Chondrocyte (in vitro differentiated cells): ENCODE measurements at places on chromosomes 1 and 21.
A peak's percentile ranks its signal among the peaks of the same experiment; 100 is the strongest.

DNA sequence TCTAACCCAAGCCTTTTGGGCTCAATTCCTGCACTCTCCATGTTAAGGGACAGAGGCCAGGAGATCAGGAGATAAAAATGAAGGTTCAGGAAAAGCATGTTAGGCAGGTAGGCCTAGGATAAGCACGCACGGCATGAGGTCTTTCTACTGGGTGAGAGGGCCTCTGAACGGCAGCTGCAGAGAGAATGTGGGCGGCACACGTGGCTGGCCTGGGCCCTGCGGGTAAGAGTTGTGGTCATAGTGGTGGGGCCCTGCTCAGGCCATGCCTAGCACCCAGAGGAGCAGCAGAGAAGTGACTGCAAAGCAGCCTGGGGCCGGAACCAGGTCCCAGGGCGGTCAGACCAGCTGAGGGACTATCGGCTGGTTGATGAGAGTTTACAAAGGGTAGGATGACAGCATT is 7.5 kb upstream of the FOXO6 start:
- DNase-seq = peak; percentile 75

DNA sequence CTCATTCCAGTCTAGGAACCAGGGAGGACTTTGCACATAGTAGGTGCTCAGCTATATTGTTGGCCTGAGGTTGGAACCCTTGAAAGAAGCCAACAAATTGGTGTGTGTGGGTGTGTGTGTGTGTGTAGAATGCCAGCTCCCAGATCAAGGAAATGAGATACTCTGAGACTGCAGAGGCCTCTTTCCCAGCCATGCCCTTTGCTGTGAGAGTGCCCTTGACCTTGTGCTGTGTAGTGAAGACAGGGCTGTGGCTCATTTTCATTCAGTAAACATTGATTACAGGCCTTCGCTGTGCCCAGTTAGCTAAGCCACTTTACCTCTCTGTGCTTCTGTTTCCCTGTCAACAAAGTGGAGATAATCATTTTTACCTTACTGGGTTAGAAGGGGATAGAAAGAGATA is 3.2 kb downstream of the CYP4B1 start:
- no peak for DNase-seq

DNA sequence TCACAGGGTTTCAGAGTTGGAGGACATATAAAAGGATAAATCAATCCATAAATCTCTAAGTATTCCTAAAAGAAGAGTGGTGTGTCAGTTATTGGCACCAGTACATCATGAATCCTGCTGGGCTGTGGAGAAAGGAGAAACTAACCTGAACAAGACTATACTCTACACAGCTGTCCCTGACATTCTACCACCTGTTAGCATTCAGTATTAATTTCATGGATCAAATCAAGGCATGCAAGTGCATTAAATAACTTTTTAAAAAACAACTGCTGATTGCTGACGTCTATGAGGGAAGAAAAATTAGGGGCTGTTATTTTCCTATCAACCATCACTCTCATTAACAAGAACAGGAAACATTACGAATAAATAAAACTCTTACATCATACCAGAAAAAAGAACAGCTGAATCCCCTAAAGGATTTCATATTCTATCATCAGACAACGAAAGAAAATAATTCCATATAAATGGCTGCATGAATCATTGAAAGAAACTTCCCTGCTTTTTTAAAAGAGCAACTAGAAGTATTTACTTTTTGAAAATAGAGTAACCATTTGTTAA is 121.7 kb downstream of the ATF6 start:
- DNase-seq = no peak

DNA sequence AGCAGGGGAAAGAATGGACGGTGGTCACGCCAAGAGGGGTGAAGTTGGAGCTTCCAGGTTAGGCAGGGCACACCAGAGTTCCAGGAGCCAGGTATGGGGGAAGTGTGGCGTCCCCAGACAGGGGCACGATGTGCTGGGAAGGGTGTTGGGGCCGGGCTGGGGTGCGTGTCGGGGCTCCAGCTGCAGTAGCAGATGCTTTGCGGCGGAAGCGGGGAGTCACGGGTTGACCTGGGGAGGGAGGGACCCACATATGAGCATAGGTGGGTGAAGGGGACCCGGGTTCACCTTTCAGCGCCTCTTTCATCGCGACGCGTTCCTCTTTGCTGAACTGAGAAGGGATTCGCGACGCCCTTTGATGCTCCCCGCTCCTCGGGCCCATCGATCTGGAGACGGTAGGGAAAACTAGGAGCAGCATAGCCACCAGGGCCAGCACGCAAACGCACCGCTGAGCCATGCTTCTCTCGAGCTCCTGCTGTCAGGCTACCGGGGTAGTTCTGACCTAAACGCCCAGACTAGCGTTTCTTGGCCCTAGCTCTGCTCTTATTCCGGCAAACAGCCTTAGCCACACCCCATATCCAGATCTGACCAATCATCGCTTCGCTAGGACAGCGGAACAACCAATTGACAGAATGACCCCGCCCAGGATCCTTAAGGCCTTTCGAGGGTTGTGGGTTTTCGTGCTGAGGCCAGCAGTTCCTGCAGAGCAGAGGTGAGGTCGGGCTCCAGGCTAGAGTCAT is at the start of gene PM20D1:
Gene PM20D1, minus strand, starts transcription at position 514 of the 737 bp plus-strand sequence. Its CDS starts 60 bp downstream, at position 454.
- DNase-seq = no peak

DNA sequence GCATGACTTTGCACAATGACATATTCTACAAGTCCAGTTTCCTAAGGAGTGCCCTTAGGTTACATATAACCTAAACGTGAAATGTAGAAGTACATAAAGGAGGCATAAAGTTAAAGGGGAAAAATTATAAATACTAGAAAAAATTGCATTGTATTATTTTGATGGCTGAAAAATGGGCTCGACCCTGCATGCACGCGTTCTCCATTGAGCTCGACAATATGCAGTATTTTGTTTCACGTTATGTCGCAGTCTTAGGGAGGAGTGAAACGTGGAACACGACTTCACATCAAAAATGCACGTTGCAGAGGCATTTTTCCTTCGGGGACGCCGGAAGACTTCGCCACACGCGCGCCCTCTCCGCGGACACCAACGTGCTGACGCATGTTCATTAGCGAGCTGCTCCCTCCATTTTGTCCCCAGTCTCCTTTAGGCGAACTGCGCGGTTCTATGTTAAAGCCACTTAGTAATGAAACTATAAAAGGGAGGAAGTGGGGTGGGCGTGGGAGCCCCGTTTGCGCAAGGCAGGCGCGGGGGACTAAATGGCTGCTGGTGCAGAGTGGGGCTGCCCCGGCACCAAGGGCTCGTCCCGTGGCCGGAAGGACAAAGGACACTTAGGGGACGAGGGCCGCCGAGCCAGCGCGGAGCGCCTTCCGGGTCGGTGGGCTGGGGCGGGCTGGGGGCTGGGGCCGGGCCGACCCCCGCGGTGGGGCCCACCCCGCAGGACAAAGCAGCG is 749 bp upstream of the COX20 start:
- DNase-seq = peak; percentile 94

DNA sequence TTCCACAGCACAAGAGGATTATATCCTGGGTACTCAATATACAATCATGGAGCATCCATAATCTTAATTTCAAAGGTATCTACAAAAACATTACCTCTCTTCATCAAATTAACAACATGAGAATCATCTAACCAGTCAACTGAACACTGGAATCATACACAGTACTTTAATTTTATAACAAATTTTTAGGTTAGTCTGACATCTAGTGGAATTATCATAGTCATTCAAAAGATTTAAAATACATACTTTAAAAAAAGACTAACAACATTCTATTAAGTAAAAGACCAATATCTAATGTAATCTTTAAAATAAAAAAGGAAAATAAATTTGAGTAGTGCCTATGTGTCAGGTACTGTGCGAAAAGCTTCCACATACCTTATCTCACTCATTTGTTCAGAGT is 16.8 kb upstream of the SH3GLB1 start:
- DNase-seq = no peak

DNA sequence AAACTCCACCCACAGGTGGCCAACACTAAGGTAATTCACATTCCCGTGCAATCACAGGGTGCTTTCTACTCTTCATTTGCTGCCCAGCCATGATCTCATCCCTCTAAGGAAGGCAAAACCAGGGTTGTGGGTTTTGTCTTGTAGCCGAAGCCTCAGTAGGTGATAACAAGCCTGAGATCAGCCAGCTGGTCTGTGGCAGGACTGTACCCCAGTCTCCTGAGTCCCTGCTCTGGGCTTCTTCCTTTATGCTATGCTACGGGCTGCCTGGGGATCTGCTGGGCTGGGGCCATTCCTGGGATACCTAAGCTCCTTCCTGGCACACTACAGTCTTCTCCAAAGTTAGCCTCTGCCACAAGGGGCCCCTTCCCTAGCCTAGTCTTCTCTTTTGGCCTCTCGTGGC is 9.8 kb downstream of the PPFIA4 start:
- no peak for DNase-seq

DNA sequence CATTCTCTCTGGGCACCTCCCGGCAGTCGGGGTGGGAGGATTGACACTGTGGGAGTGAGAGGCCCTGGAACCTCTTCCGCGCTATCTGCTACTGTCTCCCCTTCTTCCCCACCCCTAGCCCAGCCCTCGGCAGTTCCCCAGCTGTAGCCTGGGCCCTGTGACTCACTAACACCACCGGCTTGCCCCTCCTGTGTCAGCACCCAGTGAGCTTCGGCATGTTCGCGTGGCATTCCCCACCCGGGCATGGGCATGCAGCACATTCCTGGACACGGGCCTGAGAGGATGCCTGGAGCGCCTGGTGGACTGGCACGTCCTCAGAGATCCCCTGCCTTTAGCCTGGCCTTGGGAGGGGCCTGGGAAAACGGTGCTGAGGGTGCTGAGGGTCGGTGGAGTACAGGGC is 1.3 kb downstream of the CDK18 start:
- DNase-seq = no peak

DNA sequence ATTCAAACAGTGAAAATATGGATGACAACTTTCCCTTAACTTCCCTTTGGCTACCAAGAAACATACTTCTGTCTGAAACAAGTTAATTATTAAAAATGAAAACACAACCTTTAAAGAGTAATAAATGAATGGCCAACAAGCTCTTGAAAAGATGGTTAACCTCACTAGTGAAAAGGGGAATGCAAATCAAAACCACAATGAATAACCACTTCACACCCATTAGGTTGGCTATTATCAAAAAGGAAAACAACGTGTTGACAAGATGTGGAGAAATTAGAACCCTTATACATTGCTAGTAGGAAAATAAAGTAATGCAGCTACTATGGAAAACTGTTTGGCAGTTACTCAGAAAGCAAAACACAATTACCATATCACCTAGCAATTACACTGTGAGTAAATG is 14.1 kb downstream of the COP1 start:
- DNase-seq = no peak

- DNase-seq = no peak
Measured at GRCh38 chr1:220339581-220339980, 67.3 kb upstream of the RAB3GAP2 start.

GRCh38 chr21:36491209-36491910 is 11.4 kb upstream of the CLDN14 start:
- no peak for DNase-seq
